ENCODE measurements at places on chromosomes 7 and 10. TPM values are rescaled to one million over a fixed set of nuclear protein-coding genes. Genes with fewer than 3 reads are reported as not detected.

The SEMA3E gene
- not detected for total RNA-seq

The RTKN2 gene
- total RNA-seq = 4.0 TPM

The GNAI1 gene
- 7.2 TPM for total RNA-seq

The NPS gene
- total RNA-seq = not detected

The UMAD1 gene
- 12.5 TPM for total RNA-seq

- no peak for DNase-seq
These were observed 145.0 kb downstream of the RNF216 start for GRCh38 chr7:5636446-5636835.

DNA sequence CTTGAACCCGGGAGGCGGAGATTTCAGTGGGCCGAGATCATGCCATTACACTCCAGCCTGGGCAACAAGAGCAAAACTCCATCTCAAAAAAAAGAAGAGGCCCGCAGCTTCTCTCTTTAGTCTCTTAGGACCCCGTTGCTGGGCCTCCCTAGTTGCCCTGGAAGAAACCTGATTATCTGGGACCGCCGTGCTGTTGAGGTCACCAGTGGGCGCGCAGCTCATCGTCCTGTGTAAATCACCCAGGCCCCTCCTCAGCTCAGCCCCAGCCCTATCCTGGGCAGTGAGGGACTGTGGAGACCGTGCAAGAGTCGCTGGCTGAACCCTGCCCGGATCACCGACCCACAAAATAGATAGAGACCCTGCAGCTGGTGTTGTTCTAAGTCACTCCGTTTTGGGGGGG lies 85.0 kb downstream of the UNCX start:
- no peak for DNase-seq

GRCh38 chr7:107023522-107024151 lies 20.9 kb upstream of the PRKAR2B start:
- DNase-seq = no peak

GRCh38 chr7:26265499-26266075 lies 26.1 kb upstream of the SNX10 start:
- no peak for DNase-seq

DNA sequence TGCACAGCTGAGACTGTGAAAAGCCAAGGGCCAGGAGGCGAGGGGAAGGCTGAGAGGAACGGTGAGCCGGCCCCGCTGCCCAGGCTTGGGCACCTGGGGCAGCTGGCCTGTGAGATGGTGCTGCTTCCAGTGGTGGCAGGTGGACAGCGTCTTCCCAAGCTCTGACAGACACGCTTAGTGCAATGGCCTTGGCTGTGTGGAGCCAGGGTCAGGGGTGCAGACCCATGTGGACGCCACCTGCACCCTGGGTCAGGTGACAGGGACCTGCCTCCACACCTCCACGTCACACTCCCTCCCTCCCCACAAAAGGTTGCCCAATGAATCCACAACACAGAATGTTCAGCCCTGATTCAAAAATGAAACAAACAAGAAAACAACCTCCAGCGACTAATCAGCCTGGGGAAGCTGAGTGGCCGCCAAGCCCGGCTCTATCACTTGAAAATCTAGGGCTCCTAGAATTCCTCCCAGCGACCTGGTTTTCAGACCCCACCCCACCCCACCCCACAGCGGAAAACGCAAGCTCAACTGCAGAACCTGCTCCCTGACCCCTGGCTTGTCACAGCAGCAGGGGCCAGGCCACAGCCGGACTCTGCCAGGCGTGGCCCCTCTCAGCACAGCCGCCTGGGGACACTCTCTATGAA lies 54.3 kb downstream of the PRKAG2 start:
- no peak for DNase-seq

DNA sequence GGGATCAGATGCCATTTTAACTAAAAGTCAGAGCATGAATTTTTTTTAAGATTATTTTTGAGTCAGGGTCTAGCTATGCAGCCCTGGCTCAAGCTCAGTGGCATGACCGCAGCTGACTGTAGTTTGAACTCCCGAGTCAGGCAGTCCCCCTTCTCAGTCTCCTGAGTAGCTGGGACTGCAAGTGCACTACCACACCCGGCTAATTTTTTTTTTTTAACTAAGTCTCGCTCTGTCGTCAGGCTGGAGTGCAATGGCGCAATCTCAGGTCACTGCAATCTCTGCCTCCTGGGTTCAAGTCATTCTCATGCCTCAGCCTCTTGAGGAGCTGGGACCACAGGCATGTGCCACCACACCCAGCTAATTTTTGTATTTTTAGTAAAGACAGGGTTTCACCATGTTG lies 7.8 kb downstream of the TAS2R41 start:
- DNase-seq = no peak

DNA sequence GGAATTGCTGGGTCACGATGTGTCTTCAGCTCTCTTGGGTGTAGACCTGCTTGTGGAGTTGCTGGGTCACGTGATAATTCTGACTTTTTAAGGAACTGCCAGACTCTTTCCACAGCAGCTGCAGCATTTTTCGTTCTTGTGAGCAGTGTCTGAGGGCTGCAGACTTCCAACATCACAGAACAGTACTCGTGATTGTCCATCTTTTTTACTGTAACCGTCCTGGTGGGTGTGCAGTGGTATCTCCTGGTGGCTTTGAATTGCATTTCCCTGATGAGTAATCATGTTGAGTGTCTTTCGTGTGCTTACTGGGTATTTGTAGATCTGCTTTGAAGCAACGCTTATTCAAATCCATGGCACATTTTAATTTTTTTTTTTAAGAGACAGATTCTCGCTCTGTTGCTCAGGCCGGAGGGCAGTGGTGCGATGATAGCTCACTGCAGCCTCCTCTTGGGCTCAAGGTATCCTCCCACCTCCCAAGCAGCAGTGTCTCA lies 22.7 kb downstream of the INPP5A start:
- DNase-seq = no peak

- peak; percentile 21 for DNase-seq
These were observed 661 bp downstream of the HECTD2 start for GRCh38 chr10:91410638-91411371.

DNA sequence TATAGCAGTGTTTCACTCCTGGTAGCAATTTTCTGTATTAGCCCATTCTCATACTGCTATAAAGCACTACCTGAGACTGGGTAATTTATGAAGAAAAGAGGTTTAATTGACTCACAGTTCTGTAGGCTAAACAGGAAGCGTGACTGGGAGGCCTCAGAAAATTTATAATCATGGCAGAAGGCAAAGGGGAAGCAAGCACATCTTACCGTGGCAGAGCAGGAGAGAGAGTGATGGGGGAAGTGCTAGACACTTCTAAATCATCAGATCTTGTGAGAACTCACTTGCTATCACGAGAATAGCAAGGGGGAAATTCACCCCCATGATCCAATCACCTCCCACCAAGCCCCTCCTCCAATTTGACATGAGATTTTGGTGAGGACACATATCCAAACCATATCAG lies 131.6 kb upstream of the EFCAB10 start:
- DNase-seq = no peak

- DNase-seq = no peak
These were observed 5.5 kb downstream of the PFKP start for GRCh38 chr10:3072641-3073360.

DNA sequence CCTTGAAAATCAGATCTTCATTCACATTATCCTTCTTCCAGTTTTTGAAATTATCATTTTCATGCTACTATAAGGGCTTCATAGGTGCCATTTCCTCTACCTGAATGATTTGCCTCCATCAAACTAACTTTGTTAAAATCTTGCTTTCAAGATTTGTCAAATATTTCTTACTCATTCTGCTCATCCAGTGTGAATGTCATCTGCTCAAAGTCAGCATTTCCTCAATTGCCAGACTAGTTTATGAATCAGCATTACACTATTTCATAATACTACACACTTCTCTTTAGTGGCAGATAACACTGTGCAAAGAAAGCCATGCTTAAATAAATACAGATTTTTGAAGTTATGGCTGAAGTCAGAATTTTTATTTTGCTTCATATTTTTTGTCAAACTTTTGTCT lies 21.3 kb upstream of the LIPF start:
- no peak for DNase-seq

DNA sequence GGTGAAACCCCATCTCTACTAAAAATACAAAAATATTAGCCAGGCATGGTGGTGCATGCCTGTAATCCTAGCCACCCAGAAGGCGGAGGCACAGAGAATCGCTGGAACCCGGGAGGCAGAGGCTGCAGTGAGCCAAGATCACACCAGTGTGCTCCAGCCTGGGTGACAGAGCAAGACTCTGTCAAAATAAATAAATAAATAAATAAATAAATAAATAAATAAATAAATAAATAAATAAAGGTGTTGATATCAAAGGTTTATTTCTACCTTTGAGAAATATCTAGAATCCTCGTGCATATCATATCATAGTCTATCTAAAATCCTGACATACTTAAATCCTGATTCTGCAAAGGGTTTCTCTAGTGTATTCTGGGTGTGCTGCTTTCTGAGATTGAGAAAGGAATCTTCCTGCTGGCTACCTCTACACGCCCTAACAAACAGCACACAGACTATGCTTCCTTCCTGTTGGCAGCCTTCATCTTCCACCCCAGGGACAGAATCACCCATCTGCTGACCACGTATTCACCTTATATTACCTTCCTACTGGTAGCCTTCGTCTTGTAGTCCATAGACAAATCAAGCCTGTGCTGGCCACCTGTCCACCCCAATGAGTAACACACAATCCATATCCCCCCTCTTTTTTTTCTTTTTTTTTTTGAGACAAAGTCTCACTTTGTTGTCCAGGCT lies 8.7 kb downstream of the ABLIM1 start:
- DNase-seq = no peak

GRCh38 chr7:18290223-18290622 lies 205.3 kb upstream of the HDAC9 start:
- DNase-seq = no peak

DNA sequence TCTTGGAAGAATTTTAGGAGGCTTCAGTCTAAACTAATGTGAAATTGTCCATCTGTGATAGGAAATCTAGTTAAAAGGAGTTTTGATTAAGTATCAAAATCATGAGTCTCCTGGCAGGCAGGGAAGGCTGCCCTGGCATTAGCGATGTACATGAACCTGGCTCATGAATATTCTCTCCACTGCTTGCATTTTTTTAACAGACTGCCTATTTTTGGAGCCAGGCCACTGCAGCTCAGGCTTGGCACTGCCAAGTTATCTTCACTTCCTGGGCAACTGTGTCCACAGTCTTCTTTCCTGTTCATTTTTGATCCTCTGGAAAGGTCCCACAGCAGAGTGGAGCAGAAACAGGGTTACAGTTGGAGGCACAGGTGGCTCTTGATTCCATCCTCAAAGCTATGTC lies 7.0 kb downstream of the GPR26 start:
- no peak for DNase-seq

GRCh38 chr7:83693256-83693655 lies 44.3 kb upstream of the SEMA3E start:
- no peak for DNase-seq
